ENCODE measurements at places on chromosomes 11 and 22.

DNA sequence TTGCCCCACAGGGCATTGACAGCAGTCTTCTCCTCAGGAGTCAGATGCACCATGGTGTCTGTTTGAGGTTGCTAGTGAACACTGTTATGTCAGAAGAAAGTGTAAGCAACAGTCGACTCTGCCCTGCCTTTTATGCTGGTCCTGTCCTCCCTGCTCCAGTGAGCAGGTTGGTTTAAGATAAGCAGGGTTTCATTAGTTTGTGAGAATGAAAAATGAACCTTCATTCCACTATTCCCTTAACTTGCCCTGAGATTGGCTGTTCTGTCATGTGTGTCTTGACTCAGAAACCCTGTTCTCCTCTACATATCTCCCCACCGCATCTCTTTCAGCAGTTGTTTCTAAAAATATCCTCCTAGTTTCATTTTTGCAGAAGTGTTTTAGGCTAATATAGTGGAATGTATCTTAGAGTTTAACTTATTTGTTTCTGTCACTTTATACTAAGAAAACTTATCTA, at the start of gene HBD:
TSS of gene HBD (minus strand) at position 103 of the 454 bp plus-strand sequence. CDS start at position 53, 50 bp downstream.
- DNase-seq: no peak

DNA sequence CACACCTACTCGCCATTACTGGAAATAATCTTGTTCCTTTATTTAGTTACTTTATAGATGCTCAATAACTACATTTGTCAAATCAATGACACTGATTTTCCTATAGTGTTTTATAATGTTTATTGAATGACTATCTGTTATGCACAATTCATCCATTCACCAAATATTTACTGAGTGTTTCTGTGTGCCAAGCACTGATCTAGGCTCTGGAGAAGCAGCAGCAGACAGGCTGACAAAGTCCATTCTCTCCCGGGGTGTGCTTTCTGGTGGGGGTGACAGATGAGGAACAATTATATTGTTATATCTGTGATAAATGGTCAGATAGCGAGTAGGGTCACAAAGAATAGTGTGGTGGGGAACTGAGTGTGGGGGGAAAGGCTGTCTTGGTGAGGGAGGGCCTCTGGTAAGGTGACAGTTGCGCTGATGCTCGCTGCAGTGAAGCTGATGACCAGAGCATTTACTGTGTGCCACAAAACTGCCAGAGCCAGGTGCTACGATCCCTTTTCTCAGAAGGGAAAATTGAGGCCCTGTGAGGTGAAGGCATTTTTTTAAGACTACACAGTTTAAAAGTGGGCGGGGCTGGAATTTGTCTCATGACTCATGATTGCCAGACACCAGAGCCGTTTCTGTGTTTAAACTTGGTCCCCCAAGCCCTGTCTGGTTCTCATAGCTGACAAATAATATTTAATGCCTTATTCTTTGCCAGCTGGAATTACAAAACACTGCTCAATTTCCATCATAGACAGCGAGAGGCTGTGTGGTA, 10.2 kb downstream of the PACS1 start:
- no peak for DNase-seq

DNA sequence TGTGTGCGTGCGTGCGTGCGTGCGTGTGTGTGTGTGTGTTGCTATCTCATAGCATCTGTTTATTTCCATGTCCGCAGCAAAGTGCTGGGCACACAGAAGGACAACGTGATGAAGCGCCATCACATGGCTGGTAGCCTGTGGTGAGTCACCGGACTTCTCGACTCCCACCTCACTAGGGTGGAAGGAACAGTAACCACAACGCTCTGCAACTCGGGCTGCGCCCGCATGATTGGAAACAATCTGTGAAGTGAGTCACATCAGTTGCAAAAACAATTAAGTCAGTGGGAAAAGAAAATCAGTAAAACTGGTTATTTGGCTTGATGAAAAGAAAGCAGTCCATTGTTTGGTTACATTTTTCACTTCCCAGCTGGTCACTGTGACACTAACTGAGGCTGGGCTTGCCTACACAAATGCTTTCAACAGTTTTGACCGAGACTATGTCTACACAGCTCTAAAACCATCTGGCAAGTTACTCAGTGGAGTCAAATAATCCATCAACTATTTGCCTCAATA, 437.3 kb upstream of the CADM1 start:
- DNase-seq: no peak

DNA sequence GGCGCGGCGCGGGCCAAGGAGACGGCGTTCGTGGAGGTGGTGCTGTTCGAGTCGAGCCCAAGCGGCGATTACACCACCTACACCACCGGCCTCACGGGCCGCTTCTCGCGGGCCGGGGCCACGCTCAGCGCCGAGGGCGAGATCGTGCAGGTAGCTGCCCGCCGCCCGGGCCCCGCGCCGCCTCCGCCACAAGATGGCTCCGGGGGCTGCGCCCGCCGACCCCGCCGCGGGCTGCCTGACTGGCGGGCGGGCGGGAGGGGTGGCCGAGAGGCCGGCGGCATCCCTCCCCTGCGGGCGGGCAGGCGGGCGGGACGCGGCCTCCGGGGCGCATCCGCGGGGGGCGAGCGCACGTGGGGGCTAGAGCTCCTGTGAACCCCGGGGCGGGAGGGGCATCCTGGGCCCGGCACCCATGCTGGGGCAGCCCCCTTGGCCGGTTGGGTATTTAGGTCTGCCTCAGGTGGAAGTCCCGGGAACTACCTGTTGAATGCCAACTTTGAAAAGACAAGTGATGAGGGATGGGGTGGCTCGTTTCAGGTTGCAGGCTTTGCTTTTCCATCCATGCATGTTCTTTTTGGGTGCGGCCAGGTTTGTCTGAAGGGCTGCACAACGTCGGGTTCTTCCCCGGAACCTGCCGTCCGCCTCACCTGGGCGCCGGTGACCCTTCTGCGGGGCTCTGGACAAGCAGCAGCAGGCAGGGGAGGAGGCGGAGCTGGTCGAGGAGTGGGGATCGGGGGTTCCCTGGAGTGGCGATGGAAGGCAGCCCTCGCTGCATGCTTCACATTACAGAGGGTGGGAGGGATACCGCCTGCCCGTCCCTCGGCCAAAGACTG, 760 bp downstream of the ZNRF3 start:
- peak; percentile 55 for DNase-seq

DNA sequence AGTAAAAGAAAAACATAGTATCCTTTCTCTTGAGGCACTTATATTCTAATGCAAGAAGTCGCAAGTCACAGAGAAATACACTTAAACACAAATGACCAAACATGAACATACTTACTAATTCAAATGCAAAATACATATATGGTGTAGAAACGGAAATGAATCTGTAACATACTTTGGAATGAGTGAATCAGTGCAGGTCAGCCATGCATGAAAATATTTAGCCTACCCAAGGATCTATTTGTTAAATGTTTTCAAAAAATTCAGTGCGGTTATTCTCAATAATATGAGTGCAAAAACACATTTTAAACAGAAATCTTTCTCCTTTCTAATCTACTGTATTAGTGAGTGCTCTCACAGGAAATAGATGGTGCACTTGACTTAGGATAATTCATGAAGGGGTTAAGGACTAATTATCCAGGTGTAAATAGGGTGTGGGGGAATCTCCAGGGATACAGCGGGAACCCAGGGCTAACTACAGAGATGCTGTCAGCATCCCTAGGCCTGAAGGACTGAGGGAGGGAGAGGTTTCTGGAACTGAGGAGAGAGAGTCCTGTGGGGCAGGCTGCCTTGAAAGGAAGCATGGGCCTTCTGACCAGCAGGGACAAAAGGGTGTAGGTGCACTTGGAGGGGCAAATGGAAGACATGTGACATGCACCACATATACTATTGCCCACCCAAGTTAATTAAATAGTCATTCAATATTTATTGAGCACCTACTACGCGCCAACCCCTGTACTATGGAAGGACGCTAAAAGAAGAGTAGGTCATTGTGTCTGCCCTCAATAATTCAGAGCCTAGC, 139.2 kb downstream of the MAML2 start:
- DNase-seq: no peak

DNA sequence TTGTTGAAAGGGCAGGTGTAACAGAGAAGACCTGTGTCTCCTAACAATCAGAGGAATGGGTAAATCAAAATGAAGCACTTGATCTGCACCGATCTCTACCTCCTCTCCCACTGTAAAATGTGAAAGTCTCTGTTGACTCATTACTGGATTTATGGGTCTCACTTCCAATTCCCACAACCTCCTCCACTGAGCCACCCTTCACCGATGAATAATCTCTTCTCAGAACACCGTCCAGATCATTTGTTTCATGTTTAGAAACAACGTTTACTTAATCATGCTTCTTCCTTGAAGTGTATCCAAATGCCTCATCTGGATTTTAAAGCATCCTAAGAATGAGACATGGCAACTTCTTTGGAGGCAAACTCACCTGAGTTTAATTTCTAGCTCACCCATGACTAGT, 643.6 kb downstream of the ETS1 start:
- no peak for DNase-seq

DNA sequence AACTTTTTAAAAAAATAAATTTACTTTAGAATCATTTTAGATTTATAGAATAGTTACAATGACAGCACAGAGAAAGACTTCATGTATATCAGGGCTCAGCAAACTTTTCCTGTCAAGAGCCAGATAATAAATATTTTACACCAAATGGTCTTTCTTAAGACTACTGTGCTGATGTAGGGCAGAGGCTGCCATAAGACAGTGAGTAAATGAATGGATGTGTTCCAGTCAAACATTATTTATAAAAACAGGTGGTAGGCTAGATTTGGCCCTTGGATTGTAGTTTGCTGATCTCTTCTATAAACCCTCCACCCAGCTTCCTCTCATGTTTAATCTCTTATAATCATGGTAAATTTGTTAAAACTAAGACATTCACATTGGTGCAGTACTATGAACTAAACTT, 33.0 kb downstream of the CECR2 start:
- no peak for DNase-seq

DNA sequence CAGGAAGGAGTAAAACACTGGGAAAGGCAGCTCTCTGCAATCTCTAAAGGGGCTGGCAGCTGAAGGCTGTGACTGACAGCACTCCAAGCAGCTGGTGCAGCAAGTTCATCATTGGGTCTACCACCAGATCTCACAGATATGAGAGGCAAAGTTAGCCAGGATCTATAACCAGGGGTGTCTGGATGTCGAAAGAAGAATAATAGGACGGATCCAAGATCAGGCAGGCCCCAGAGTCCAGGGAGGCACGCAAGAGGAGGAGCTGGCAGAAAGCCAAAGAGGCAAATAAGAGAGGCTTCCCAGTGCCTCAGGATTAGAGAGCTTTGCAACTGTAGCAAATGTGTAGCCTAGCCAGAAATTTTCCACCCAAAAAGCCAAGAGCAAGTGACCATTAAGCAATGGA, 77.1 kb downstream of the RBMXL2 start:
- peak; percentile 19 for DNase-seq

All from HEK293T (cell line).